ENCODE measurements at places on chromosomes 6 and 20. TPM values are rescaled to one million over a fixed set of nuclear protein-coding genes. Genes with fewer than 3 reads are reported as not detected.

DNA sequence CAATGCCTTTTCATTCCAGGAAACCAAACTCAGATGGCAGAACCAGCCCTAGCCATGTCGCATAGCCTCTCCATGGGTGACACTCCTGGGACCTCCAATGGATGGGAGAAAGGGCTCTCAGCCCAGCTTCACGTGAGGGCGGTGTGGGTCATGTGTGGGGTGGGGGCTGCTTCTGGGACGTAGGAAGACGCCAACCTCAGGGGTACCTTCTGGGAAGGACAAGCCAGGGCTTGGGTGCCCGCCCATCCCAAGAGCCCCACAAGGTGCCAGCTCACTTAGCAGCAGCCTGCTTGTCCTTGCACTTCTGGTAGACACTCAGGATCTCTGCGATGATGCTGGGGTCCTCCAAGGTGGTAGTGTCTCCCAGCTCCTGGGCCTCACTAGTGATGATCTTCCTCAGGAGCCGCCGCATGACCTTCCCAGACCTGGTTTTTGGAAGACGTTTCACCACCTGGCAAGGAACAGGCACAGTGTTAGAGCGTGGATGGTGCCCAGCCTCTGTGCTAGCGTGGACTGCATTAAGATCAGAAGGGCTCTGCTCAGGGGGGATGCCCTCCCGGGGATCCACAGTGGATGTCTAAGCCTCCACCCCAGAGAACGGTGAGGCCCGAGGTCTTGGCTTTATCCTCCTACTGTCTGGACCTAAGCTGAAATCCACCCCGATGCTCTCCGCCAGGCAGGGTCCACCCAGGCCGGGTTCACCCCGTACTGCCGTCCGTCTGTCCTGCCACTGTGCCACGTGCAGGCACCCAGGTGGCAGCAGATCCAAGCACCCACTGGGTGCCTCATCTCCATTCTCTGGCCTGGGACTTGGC, 15.1 kb upstream of the APMAP start:
- H3K4me3 ChIP-seq = no peak overlapping the region
- no peak for DNase-seq
- H3K36me3 ChIP-seq = no peaks in the 10 kb centered on the region
- H3K27me3 ChIP-seq = no peaks in the 10 kb centered on the region
- H3K4me1 ChIP-seq = peaks cover 4% of the 10 kb centered on the region
- H3K27ac ChIP-seq = no peak overlapping the region

DNA sequence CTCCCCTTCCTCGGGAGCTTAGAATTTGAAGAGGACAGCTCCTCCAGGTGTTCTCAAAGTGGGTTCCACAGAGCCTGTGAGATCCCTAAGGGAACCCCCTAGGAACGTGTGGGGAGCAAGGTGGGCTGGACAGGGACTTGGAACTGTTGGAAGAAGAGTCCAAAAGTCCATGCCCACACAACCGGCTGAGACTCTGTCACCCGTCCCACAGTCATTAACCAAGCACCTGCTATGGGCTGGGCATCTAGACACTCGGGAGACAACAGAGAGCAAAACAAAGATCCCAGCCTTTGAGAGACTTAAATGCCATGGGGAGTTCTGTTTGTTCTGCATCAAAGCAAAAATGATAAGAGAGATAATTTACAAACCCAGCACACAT, 51.9 kb upstream of the SAYSD1 start:
- H3K27me3 ChIP-seq = no peaks in the 10 kb centered on the region
- DNase-seq = no peak
- H3K36me3 ChIP-seq = no peaks in the 10 kb centered on the region
- no peaks in the 10 kb centered on the region for H3K4me1 ChIP-seq

GRCh38 chr20:53447316-53447715, 146.3 kb downstream of the ZNF217 start:
- no peaks in the 10 kb centered on the region for H3K36me3 ChIP-seq
- H3K4me1 ChIP-seq = no peaks in the 10 kb centered on the region
- no peak for DNase-seq
- no peak overlapping the region for H3K27ac ChIP-seq

Gene MRAP2
- not detected for total RNA-seq

DNA sequence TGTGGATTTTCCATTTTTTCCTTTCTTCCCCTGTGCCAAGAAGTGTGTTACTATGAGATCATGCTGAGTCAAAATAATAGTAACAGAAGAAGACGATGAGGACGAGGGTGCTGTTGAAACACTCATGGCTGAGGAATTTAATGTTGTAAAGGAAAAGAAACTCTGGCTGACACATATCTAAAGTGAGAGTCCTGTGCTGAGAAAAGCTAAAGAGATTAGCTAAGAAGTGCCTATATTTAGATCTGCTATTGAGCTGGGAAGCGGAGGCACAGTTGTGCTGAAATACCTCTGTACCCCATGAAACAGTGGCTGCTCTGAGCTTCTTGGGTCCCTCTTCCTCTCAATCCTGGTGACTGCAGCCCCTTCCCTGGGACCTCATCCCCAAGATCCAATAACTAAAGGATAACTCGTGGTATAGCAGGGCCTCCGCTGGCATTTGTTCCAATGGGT, 1.1 kb upstream of the SYTL3 start:
- no peak overlapping the region for H3K4me3 ChIP-seq
- H3K27ac ChIP-seq = no peak overlapping the region
- H3K27me3 ChIP-seq = no peaks in the 10 kb centered on the region
- no peaks in the 10 kb centered on the region for H3K36me3 ChIP-seq
- DNase-seq = no peak
- no peaks in the 10 kb centered on the region for H3K4me1 ChIP-seq

- H3K27me3 ChIP-seq = no peaks in the 10 kb centered on the region
- H3K36me3 ChIP-seq = no peaks in the 10 kb centered on the region
- peak; percentile 78 for DNase-seq
- H3K4me1 ChIP-seq = no peaks in the 10 kb centered on the region
- H3K4me3 ChIP-seq = no peak overlapping the region
Observed at GRCh38 chr6:168355716-168356522, 36.3 kb upstream of the DACT2 start.

Gene CST3
- total RNA-seq = 628 TPM

DNA sequence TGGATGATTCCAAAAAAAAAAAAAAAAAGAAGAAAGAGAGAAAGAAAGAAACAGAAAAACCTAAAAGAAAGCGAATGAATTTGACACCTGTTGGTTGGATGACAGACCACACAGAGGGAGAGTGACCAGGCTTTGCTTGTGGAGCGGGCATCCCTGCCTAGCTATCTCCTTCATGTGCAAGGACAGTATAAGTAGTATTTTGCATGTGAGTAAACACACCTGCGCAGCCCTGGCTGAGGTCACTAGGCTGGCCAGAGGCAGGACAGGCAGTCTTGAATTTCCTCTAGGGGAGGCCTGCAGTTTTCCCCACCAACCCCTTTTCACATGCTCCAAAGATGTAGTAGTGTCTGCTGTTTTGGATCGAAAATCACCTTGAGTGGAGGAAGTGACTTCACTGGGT, 126.4 kb downstream of the CCDC170 start:
- no peaks in the 10 kb centered on the region for H3K4me1 ChIP-seq
- H3K27me3 ChIP-seq = no peaks in the 10 kb centered on the region
- H3K4me3 ChIP-seq = no peak overlapping the region

DNA sequence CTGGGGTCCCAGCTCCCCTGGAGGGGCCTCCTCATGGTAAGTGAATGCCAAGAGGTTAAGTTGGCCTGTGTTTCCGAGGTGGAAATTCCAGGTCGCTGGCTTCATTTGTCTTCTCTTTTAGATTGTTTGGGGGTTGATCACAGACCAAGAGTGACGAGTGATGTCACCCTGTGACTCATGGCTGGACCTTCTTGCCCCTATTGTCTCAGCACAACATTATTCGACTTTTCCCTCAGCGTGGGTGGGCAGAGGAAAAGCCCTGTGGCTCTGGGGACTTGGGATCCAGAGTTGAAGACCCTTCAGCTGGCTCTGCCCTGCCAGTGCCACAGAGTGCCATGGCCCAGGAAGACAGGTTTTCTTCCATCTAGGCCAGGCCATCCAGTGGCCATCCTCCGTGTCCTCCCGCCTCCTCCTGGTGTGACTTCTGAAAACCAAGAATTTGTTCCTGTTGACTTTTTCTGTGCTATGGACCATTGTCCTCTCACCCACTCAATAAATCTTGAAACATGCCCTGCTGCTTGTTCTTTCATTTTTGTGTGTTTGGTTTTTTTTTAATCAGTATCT, 15.4 kb upstream of the SNHG17 start:
- no peak overlapping the region for H3K27ac ChIP-seq
- no peak for DNase-seq
- no peaks in the 10 kb centered on the region for H3K4me1 ChIP-seq
- no peaks in the 10 kb centered on the region for H3K27me3 ChIP-seq

Gene C4A
- 2,733 TPM for total RNA-seq

DNA sequence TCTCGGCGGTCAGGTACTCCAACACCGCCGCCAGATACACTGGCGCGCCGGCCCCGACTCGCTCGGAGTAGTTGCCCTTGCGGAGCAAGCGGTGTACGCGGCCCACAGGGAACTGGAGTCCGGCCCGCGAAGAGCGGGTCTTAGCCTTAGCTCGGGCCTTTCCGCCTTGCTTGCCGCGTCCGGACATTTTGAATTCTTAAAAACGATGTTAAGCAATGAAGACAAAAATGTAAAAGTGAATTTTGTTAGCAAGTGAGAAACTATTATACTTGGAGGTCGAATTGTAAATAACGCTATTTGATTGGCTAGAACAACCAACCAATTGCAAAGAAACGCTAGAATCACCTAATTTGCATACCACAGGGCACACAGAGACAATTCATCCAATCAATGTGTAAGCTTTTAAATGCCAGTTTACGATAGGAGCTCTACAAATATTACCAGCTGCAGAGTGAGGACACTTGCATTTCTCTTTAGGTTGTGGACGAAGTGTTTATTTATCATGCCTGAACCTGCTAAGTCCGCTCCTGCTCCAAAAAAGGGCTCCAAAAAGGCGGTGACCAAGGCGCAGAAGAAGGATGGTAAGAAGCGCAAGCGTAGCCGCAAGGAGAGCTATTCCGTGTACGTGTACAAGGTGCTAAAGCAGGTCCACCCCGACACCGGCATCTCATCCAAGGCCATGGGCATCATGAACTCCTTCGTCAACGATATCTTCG, 112.0 kb downstream of the HFE start:
- peak; percentile 76 for DNase-seq
- H3K4me3 ChIP-seq = peak overlapping the region; percentile 47
- H3K27me3 ChIP-seq = no peaks in the 10 kb centered on the region
- H3K27ac ChIP-seq = peak overlapping the region; percentile 67
- no peaks in the 10 kb centered on the region for H3K36me3 ChIP-seq

- no peak overlapping the region for H3K4me3 ChIP-seq
- no peak for DNase-seq
- H3K36me3 ChIP-seq = no peaks in the 10 kb centered on the region
- H3K27ac ChIP-seq = no peak overlapping the region
Observed at GRCh38 chr20:48564982-48565539, 262.7 kb downstream of the PREX1 start.

- H3K36me3 ChIP-seq = peaks cover 26% of the 10 kb centered on the region
- DNase-seq = no peak
- no peak overlapping the region for H3K27ac ChIP-seq
- H3K27me3 ChIP-seq = no peaks in the 10 kb centered on the region
- no peak overlapping the region for H3K4me3 ChIP-seq
Observed at GRCh38 chr6:31966997-31967925, 4.7 kb downstream of the DXO start.

GRCh38 chr6:27894839-27895762, 17.1 kb downstream of the OR2B2 start:
- H3K4me1 ChIP-seq = peaks cover 3% of the 10 kb centered on the region
- peak overlapping the region; percentile 73 for H3K4me3 ChIP-seq
- no peaks in the 10 kb centered on the region for H3K36me3 ChIP-seq
- H3K27me3 ChIP-seq = no peaks in the 10 kb centered on the region
- no peak for DNase-seq

- H3K36me3 ChIP-seq = no peaks in the 10 kb centered on the region
- no peak overlapping the region for H3K4me3 ChIP-seq
- no peaks in the 10 kb centered on the region for H3K27me3 ChIP-seq
Observed at GRCh38 chr6:135106611-135107010, 52.0 kb upstream of the HBS1L start.

- peaks cover 24% of the 10 kb centered on the region for H3K4me1 ChIP-seq
- no peak overlapping the region for H3K27ac ChIP-seq
- no peaks in the 10 kb centered on the region for H3K27me3 ChIP-seq
Observed at GRCh38 chr6:11273406-11274065, 41.1 kb upstream of the NEDD9 start.

DNA sequence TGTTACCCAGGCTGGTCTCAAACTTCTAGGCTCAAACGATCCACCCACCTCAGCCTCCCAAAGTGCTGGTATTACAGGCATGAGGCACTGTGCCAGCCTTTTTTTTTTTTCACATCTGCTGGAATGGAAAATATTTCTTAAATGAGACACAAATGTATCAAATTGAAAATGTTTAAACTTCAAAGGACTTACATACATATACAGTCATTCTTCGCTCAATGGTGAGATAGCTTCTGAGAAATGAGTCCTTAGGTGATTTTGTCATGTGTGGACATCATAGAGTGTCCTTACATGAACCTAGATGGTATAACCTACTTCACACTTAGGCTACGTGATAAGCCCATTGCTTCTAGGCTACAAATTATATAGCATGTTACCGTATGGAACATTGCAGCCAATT, 43.1 kb downstream of the MICA start:
- no peak overlapping the region for H3K27ac ChIP-seq
- H3K4me1 ChIP-seq = no peaks in the 10 kb centered on the region
- no peaks in the 10 kb centered on the region for H3K36me3 ChIP-seq
- H3K4me3 ChIP-seq = no peak overlapping the region

DNA sequence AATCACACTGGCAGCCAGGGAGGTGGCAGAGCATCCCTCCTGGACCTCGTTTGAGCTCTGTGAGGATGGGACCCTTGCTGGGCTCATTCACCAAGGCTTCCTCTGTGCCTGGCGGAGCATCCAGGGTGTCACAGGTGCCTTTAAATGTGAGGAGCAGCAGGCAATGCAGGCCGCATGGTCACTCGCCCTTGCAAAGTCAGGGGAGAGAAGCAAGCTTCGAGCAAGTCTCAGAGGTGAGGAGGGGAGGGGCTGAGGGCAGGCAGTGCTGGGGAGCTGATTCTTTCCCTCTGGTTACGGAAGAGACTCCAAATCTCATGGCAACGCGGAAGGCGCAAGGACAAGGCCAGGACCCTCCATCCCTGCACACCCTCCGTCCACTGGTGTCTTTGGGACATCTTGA, 182.7 kb upstream of the PMEPA1 start:
- no peaks in the 10 kb centered on the region for H3K27me3 ChIP-seq
- no peak overlapping the region for H3K4me3 ChIP-seq
- H3K27ac ChIP-seq = no peak overlapping the region
- H3K36me3 ChIP-seq = no peaks in the 10 kb centered on the region
- no peaks in the 10 kb centered on the region for H3K4me1 ChIP-seq
- DNase-seq = no peak

GRCh38 chr20:38804682-38805501, 605 bp upstream of the PPP1R16B start:
- DNase-seq = no peak
- peak overlapping the region; percentile 44 for H3K4me3 ChIP-seq
- no peak overlapping the region for H3K27ac ChIP-seq
- no peaks in the 10 kb centered on the region for H3K4me1 ChIP-seq
- no peaks in the 10 kb centered on the region for H3K27me3 ChIP-seq

GRCh38 chr20:49614338-49615050, 46.6 kb upstream of the PTGIS start:
- no peak for DNase-seq
- H3K4me3 ChIP-seq = no peak overlapping the region
- no peaks in the 10 kb centered on the region for H3K27me3 ChIP-seq
- no peaks in the 10 kb centered on the region for H3K36me3 ChIP-seq
- no peaks in the 10 kb centered on the region for H3K4me1 ChIP-seq

Gene CGAS
- total RNA-seq = 0.61 TPM

Gene LRRC1
- total RNA-seq = 0.46 TPM

Data from right lobe of liver (tissue), 6 donors.